Memory B cell (primary cell): ENCODE measurements at places on chromosomes 3 and 15.

- no peaks in the 10 kb centered on the region for H3K4me1 ChIP-seq
- no peak for DNase-seq
- no peaks in the 10 kb centered on the region for H3K27me3 ChIP-seq
- H3K4me3 ChIP-seq: no peak overlapping the region
These were observed 757.8 kb downstream of the AGBL1 start for GRCh38 chr15:86837294-86838061.

DNA sequence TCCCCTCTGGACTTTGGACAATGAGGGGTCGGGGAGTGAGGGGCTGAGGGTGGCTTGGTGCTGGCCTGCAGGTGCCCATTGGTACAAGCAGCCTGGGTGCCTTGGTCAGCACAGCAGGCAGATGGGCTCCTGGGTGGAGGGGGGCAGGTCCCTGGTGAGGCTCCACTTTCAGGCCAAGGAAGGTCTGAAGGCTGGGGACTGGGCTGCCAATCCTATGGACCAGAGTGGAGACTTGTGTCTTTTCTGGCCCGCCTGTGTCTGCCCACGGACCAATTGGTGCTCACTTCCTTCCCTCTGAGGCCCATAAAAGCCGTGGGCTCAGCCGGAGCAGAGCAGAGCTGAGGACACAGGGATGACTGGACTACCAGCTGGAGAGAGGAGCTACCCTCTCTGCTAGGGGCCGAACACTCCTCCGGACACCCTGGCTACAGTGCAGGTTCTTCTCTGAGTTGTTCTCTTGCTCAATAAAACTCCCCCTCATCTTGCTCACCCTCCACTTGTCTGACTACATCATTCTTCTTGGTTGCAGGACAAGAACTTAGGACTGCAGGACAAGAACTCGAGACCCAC, 31.9 kb upstream of the IREB2 start:
- H3K4me1 ChIP-seq: no peaks in the 10 kb centered on the region
- H3K4me3 ChIP-seq: no peak overlapping the region
- no peak overlapping the region for H3K27ac ChIP-seq
- no peak for DNase-seq
- H3K36me3 ChIP-seq: no peaks in the 10 kb centered on the region

- H3K27ac ChIP-seq: no peak overlapping the region
- peak; percentile 87 for DNase-seq
- peaks cover 7% of the 10 kb centered on the region for H3K4me1 ChIP-seq
- H3K36me3 ChIP-seq: no peaks in the 10 kb centered on the region
- H3K27me3 ChIP-seq: no peaks in the 10 kb centered on the region
- no peak overlapping the region for H3K4me3 ChIP-seq
These were observed 39.3 kb upstream of the TRA2B start for GRCh38 chr3:185976977-185977678.

- H3K27ac ChIP-seq: no peak overlapping the region
- H3K4me3 ChIP-seq: no peak overlapping the region
- no peaks in the 10 kb centered on the region for H3K36me3 ChIP-seq
- H3K27me3 ChIP-seq: no peaks in the 10 kb centered on the region
These were observed 800.6 kb upstream of the LMCD1 start for GRCh38 chr3:7700977-7701376.
